ENCODE measurements at places on chromosomes 7 and 10.

DNA sequence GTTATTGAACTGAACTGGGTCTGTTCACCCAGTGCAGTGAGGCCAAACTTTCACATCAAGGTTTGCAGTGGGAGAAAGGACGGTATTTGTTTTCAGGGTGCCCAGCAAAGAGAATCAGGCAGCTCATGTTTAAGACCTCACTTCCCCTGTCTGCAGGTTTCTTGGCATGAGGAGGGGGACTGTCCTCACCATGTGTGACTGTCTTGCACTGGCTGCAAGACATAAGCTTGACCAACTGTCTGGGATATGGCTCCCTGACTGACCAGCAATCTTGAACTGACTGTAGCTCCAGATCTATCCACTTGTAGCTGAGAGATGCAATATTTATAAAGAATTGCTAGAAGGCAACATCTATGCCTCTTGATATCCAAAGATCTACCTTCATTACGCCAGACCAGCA, 39.9 kb downstream of the RAMP3 start:
- DNase-seq: no peak

DNA sequence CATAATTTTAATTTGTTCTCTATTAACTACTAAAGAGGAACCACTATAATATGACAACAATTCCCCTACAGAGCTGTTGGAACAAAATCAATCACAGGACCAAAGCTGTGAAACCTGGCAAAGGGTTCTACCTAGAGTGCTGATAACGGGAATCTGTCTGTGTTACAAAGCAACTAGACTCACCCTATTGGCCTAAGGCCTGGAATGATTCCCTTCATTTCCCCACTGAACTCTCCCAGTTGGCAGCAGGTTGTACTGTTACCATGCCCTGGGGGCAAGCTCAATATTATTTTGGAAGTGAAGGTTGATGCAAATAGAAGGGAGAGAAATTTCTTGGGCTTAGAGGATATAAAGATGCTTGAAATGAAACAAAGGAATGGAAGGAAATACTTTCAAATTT, 81.8 kb downstream of the SEMA3A start:
- DNase-seq: no peak

DNA sequence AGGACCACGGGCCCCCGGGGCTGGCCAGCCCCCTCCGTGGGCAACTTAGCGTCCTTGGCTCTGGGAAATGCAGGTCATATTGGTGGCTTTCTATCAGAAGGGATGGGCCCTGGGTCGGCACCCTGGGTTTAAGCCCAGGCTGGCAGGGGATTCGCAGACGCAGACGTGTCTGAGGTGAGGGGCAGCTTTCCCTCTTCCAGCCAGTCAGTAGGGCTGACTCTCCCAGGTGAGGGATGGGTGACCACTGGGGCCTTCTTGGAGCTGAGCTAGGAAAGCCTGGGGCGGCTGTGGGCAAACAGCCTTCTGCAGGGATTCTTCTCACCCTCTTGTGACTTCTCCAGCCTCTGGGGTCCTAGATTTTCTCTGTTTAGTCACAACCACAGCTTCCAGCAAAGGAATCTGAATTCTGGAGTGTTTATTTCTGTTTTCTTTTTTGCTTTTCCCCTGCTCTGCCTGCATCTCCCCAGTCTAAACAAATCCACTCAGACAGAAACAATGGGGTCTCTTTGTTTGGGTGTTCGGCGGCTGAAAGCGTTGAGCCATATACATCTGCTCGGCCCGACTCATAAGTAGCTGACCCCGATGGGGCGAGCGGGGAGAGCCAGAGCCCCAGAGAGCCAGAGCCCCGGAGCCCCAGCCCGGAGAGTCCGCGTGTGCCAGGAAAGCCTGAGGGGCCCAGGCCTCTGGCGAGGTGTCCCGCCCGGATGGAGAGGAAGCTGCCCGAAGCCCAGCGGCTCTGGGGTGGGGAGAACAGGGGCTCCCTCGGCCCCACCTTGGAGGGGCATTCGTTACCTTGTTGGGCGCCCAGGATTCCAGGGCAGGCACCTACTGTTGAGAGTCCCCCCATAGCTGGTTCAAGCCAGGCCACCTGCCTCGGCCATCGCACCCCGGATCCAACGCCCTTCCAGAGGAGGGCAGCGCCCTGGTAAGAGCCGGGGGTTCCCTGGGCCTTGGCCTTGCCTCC, 2.0 kb downstream of the MNX1 start:
- DNase-seq: no peak

GRCh38 chr10:104641187-104641936, at the start of gene SORCS3:
TSS of gene SORCS3 (plus strand) at chr10:104641290.
- no peak for DNase-seq

DNA sequence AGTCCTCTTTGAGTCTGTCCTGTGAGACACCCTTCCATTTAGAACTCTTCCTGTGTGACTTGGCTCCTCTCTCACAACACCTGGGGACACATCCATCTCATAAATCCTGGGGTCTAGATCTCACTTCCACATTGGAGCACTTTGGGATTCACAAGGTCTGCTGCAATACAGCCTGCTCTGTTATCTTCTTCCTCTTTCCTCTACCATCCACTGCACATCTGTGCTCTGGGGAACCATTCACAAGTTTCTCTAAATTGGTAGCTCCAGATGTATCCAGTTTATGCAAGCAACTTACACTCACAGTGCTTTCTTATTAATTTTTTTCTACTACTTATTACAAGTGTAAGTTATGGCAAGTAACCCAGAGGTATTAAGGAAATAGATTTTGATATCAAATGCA, 5.5 kb upstream of the FIGNL1 start:
- no peak for DNase-seq

- no peak for DNase-seq
Observed at GRCh38 chr7:101189109-101189508, 9.0 kb upstream of the NAT16 start.

DNA sequence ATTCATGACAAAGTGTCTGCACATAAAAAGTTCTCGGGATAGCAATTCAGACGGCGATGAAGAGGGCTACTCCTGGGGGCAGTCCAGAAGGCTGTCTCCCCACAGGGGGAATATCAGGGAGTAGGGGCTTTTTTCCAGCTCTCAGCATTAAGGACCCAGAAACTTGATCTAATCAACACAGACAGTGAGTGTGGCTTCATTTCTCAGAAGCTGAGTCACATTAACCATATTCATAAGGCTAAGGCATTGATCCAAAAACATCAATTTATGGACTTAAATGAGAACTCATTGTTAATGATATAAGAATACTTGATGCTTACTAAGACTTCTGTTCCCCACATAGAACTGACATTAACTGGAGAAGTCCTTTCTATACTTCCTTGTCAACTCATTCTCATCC, 87.5 kb upstream of the AOAH start:
- DNase-seq: no peak

DNA sequence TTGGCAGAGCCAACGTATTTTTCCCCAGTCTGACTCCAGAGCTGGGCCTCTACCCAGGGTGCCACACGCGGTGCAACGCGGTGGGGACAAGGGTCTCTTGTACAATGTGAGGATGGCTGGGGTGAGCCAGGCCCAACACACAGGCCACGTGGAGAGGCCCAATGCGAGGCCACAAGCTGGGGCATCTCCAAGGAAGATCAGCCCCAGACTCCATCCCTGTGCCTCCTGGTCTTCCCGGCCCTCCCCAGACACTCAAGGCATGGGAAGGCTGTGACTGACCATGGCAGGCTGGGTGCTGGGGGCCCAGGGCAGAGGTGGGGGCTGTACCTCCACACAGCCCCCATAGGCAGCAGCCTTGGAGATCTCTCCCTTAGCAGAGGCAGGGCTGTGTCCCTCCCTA, 135.3 kb upstream of the FAM20C start:
- DNase-seq: no peak

- DNase-seq: no peak
Observed at GRCh38 chr7:16644636-16645592, 640 bp downstream of the ANKMY2 start.

- DNase-seq: peak; percentile 80
Observed at GRCh38 chr7:48875045-48875916, 49.1 kb upstream of the CDC14C start.
